Stimulated activated CD8-positive, alpha-beta memory T cell treated with anti-CD3 and anti-CD28 coated beads, Interleukin-4, amount 100 ng/mL, for 24 hours (primary cell): ENCODE measurements at places on chromosomes 7 and 10.

GRCh38 chr7:80869106-80869784 is 49.6 kb downstream of the SEMA3C start:
- DNase-seq = no peak

DNA sequence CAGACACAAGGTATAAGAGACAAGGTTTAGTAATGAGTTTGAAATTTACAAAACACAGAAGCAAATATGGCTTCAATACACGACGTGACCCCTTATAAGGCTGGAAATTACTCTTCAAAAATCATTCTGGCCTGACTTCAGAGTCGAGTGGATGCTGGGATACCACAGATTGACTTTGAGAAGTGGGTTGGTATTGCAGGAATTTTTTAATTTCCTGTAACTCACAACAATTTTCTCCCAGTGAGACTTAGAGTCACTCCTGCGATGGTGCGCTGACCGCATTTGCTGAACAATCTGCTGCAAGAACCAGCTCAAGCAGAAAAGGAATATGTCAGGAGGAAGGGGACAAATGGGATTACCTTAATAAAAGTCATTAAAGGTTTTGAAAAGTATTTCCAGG is 132.1 kb downstream of the EMX2 start:
- no peak for DNase-seq

DNA sequence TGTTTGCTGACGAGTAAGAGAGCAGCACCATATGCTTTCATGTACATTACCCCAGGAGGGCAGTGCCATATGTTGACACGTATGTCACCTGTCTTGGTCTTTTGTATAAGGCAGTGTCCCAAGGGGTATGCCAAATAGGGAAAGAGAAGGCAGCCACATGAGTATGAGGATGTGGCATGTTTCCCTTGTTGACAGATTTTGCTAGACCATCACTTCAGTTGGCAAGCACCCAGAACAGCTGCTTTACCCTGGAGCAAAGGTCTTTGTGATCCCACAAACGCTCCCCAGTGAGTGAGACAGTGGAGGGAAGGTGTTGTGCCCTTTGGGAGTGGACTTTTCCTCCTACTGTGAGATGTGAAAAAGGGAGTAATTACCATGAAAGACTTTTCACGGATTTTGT is 350.1 kb downstream of the ETV1 start:
- DNase-seq = no peak

GRCh38 chr7:96921231-96921630 is 84.1 kb upstream of the DLX6 start:
- DNase-seq = no peak

DNA sequence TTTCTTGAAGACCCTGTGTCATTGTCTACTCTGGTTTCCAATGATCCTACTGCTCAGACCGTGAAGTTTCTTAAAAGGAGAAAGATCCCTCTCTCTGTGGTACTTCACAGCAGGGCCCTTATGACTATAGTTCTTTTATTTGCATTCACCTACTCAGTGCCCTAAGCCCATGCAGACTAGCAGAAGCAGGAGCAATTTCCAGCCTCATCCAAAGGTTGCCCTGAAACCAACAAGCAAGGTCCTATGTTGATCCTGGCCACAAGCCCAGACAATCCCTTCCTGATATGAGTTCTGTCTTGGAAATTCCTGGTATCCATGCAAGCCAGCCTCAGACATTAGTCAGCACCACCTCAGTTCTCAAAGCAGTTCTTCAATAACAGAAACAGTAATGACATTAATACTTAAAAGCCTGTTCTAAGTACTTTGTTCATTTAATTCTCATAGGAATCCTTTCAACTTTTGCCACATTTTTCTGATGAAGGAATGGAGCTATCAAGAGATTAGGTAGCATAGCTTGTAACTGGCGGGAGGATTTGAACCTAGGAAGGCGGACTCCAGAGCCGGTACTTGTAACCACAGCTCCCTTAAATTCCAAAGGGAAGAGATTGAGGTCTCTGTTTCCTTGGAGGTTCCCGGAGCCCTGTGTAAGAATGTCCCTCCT is 58.1 kb upstream of the ST8SIA6 start:
- no peak for DNase-seq

DNA sequence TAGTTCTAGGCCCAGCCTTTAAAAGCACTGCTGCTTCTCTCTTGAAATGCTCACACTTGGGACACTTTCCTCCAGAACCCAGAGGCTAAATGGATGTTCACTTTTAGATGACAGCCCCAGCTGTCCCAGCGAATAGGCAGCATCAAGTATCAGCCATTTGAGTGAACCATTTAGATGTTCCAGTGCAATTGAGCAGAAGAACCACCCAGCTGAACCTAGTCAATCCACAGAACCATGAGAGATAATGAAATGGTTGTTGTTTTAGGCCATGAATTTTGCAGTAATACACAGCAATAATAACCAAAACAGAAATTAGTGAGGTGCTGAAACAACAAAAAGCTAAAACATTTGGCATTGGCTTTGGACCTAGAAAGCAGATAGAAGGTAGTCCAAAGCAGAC is 273.9 kb downstream of the ETV1 start:
- no peak for DNase-seq

- no peak for DNase-seq
These were observed 80.6 kb upstream of the NAMPT start for GRCh38 chr7:106365252-106366005.

GRCh38 chr7:17855202-17855601 is 85.1 kb downstream of the SNX13 start:
- DNase-seq = no peak

DNA sequence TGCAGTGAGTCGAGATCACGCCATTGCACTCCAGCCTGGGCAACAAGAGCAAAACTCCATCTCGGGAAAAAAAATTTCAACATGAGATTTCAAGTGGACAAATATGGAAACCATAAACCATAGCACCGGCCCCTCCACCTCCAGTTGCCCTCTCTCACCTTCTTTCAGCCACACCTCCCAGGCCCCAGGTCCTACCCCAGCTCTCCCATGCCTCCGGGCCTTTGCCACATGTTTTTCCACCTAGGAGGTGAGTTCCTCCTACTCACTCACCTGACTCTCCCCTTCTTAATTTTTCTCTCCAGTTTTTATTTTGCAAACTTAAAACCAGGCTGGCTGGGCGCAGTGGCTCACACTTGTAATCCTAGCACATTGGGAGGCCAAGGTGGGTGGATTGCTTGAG is 13.7 kb upstream of the CLDN4 start:
- no peak for DNase-seq

- DNase-seq = no peak
These were observed 29.3 kb upstream of the CSGALNACT2 start for GRCh38 chr10:43108951-43109350.
